Left kidney (tissue), 8 donors: ENCODE measurements at places on chromosomes 6 and 20.
A peak's percentile ranks its signal among the peaks of the same experiment; 100 is the strongest.

GRCh38 chr20:49384437-49385434 is 97.7 kb downstream of the KCNB1 start:
- DNase-seq: peak; percentile 68

DNA sequence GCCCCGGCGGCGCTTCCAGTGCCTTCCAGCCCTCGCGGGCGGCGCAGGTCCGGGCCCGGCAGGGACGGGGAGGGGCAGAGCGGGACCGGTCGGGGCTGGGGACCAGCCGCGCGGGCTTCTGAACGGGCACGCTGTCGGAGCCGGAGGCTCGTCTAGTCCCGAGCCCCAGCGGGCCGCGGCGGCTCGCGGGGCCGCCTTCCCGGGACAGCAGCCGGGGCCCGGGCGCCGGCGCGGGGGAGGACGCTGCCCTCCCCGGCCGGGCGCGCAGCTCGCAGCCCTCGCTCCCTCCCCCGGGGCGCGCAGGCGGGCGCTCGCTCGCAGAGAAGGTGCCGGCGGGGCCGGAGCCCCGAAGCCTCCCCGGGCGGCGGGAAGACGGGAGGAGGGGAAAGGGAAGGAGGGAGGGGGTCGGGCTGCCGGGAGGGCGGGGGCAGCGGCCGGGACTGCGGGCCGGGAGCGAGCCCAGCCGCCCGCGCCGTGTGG is 696 bp upstream of the SIRPA start:
- peak; percentile 61 for DNase-seq

- no peak for DNase-seq
These were observed 87.1 kb downstream of the ERMARD start for GRCh38 chr6:169838346-169839028.

DNA sequence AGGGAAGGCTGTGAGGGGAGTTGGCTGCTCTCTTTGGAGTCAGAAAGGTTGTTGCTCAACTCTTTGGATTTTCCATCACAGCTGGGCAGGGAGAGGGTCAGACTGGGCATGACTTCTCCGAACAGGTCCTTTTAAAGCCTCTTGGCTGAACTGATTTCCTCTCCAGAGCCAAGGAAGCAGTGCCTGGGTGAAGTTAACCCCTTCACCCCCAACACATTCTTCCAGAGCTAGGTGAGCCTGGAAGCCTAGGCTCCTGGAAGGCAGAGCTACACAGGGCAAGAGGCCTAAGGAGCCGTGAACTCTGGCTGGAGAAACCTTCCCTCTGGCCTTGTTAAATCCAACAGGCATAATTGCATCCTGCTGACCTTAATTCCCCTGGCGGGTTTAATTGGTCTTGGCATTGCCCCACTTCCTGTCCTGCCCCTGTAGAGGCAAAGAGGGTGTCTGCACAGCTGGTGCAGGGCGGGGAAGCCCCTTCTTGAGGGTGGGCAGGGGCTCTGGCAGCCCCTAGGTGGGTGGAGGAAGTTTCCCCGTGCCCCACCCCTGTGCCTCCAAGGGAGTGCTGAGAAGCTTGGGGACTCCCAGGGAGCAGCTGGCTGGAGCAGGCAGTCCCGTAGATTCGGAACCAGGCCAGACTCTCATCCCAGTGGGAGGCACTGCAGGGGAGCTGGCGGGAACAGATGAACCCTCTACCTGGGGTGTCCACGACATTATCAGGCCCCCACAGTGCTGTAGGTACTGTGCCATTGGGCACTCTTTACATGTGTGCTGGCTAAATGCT is 3.6 kb upstream of the MYLK2 start:
- DNase-seq: no peak

GRCh38 chr20:10137533-10137932 is 81.1 kb upstream of the SNAP25 start:
- no peak for DNase-seq
